ENCODE measurements at places on chromosomes 4 and X.

- no peak for DNase-seq
Measured at GRCh38 chr4:16259889-16260246, 33.6 kb upstream of the TAPT1 start.

DNA sequence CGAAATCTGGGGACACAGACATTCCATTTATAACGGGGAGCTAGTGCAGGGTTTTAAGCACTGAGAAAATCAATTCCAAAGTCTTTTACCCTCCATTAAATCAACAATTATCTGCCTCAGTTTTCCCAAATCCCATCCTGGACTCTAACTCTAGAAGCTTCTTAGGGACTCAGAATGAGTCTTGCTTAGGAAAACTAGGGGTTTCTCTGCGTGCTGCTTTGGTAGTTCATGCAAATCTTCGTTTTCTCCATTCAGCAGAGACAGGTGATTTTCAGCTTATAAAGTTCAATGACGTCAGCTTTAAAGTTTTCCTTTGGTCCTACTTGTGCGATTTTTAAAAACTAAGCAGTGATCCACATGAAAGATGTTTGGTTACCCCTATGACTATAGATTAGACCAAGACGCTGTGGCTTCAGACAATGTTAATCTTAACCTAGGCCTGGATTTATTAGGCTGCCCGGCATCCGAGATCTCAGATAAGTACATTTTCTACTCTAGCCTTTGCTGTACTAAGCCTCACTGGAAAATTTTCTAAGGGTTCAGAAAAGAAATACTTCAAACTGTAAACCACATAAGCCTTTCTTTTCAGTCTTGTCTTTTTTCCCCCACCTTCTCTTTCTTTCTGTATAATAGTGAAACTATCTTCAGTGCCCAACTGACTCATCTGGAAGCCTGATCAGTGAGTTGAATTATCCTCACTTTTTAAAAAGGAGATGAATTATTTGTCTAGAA is 121.4 kb upstream of the GATB start:
- DNase-seq, result no peak

DNA sequence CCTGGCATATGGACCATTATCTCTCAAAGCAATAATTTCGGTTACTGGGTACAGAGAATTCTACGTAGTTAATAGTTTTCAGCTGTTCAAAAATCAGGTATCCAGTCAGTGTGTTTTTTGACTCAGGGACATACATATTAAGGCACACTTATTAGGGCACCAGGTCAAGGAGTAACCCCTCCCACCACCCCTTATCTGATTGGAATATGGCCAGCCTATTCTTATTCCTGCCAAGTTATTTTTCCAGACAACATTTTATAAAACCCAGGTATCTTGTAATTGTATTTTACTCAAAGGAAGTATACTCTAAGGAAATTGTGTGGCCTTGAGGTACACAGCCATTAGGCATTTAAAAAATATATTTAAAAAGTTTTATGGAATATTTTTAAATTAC is 4.3 kb downstream of the ZFX start:
- DNase-seq, result no peak

GRCh38 chrX:107712231-107713202 is 63.1 kb downstream of the TSC22D3 start:
- no peak for DNase-seq

GRCh38 chr4:141625023-141625422 is 11.4 kb upstream of the IL15 start:
- no peak for DNase-seq

- no peak for DNase-seq
Measured at GRCh38 chr4:118742050-118742449, 56.9 kb downstream of the METTL14 start.

- no peak for DNase-seq
Measured at GRCh38 chr4:7222521-7222920, 30.2 kb downstream of the SORCS2 start.

DNA sequence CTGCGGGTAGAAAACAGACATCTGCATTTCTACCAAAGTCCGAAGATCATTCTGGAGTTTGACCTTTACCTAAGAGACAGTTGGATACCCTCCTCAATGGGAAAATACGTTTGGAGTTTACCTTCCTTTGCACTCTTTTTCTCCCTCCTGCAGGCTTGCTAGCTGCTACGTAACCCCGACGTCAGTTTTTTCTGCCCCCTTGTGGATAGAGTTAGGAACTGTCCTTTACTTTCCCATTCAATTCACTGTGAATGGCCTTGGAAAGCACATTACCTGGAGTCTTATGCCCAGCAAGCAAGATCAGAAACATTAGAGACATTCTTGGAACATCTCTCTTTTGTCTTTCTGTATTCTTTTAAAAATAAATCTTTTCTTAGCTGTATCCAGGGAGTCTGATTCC is 250.7 kb downstream of the NAP1L3 start:
- peak; percentile 20 for DNase-seq

GRCh38 chr4:105440890-105441289 is 33.0 kb downstream of the PPA2 start:
- no peak for DNase-seq

DNA sequence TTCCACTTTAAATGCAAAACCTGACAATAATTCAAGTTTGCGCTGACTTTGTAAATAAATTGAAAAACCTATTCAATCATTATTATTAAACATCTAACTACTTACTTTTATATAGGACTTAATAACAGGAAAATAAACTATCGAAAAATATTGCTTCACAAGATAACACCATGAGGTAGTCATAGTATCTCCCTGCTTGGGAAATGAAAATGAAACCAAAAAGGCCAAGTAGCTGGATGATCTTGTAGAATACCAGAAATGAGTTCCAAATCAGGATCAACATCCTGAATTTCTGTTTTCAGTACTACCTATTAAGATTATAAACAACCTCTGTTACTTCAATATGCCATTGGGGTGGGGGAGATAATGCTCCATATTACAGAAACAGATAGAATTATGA is 58.9 kb downstream of the CHIC2 start:
- no peak for DNase-seq

GRCh38 chrX:17605676-17606075 is 131.6 kb upstream of the SCML1 start:
- no peak for DNase-seq

- DNase-seq, result no peak
Measured at GRCh38 chrX:46575586-46575985, 2.0 kb downstream of the CHST7 start.

- no peak for DNase-seq
Measured at GRCh38 chr4:142408003-142408441, 438.1 kb downstream of the INPP4B start.

DNA sequence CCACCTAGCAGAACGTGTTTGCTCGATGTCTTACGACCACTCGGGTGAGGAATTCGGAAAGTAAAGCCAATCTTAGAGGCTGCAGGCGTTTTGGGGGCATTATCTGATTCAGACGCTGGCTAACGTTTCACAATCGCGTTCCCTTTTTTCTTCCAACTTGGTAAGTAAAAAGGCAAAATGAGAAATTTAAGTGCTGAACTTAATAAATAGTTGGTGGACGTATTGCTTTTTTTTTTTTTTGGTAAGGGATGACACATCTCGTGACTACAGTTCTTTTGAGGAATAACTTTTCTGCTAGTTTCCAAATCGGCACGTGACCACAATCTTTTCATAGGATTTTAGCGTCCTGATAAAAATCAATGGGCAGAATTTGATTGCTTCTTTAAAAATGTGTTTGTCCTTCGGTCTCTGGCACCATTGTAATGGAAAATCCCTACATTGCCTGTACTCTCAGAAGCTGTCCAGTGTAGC is 848 bp downstream of the RAB9A start:
- DNase-seq, result no peak

GRCh38 chr4:152357206-152357605 is 178.7 kb downstream of the FBXW7 start:
- DNase-seq, result no peak

DNA sequence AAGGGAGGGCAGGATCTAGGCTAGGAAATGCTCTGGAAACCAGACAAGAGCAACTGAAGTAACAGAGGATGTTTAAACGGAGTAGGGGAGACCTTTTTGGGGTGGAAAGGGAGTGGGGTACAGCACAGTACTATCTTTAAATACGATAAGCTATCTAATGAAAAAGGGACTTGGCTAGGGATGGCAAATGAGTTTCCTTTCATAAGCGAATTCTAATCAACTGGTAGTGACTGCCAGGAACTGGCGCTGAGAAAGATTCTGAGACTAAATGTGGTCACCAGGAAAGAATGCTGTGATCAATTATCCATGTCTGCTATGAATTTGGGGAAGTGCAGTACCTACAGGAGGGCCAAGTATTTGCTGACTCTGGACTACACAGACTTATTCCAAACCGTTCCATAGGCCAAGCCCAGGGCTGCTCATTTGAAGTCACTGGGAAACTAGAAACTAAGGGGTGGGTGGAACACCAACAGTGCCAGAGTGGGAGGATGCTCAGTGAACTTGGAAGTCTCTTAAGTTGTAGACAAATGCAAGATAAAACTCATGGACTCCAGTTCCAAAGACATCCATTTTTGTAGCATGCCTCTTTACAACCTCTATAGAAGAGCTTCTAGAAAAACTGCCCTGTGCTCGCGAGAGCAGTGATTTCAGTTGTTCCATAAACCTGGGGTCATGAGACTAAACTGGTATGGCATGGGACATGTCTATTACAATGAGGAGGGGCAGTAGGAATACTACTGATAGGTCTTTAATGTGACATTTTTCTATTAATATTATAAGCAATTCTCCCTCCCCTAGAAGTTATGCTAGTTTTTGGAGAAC is 2.0 kb downstream of the TRAPPC2 start:
- DNase-seq, result peak; percentile 59

DNA sequence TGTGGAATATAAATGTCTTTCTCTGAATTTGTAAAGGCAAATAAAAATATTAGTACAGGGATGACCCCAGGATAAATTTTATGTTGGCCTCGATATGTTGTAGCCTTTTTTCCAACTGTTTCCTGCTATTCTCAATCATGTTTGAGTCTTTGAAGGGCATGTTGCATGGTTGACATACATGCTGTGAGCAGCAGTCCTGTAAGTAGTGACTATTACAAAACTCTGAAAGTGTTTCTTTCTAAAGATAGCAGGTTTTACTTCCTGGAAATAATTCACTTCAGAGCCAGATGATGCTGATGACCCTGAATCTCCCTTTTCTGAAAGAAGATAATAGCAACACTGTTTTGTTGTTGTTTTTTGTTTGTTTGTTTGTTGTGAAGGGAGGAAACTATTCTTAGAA is 393.0 kb upstream of the GNPDA2 start:
- no peak for DNase-seq

DNA sequence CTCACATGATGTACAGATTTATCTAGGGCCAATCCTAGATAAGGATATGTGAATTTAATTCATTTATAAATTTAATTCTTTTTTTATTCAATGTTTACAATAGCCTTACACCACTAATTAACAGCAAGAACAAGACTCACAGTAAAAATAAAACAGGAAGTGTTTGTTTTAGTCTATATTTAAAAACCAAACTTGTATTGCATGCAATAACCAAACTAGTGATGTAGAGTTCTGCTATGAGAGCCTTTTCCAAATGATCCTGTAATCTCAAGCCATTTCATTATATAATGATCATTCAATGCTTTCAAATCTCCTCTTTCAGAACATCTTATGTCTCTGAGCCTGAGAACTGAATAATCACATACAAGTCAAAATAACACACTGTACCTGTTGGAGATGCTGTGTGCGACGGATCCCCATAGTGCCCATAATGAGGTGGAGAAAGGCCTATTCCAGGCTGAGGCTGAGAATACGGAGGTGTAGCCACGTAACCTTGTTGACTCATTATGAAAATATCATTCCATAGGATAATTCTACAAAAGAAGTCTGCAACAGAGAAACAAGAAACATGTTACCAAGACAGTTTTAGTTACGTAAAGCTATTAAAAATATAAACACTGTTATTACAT is 2.6 kb downstream of the SEC24D start:
- DNase-seq, result no peak

DNA sequence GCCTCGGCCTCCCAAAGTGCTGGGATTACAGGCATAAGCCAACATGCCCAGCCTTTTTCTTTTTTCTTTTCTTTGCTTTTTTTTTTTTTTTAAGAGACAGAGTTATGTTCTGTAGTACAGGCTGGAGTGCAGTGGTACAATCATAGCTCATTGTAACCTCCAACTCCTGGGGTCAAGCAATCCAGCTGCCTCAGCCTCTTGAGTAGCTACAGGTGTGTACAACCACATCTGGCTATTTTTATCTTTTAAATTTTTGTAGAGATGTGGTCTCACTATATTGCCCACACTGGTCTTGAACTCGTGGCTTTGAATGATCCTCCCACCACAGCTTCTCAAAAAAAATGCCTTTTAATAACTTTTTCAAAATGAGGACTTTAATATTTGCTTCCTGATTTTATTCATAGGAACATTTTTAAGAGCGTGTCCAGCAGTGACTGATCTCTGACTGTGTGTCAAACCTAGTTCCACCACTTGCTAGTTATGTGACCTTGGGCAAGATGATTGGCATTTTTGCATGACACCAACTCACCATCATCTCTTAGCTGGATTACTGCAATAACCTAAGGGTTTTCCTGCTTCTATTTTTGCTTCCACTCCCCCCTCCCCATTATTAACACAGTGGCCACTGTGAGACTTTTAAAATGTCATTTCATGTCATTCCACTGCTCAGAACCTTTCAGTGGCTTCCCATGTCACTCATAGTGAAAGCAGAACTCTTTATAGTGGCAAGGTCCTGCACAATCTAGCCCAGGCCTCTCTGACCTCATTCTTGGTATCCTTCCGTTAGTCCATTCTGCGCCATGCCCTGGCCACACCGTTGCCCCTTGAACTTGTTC is 4.5 kb upstream of the TNIP3 start:
- no peak for DNase-seq
